Activated CD4-positive, alpha-beta T cell treated with anti-CD3 and anti-CD28 coated beads, Interleukin-2, amount 10 ng/mL, durations not matched to agents 7 days and 5 days (primary cell): ENCODE measurements at places on chromosomes 3 and 15. TPM values are rescaled to one million over a fixed set of nuclear protein-coding genes. Genes with fewer than 3 reads are reported as not detected.

- no peaks in the 10 kb centered on the region for H3K36me3 ChIP-seq
- H3K27me3 ChIP-seq, result no peaks in the 10 kb centered on the region
- DNase-seq, result no peak
- H3K4me1 ChIP-seq, result no peaks in the 10 kb centered on the region
- no peak overlapping the region for H3K4me3 ChIP-seq
- H3K27ac ChIP-seq, result no peak overlapping the region
Observed at GRCh38 chr3:191761906-191762305, 300.9 kb downstream of the PYDC2 start.

- no peak overlapping the region for H3K4me3 ChIP-seq
- no peak for DNase-seq
- no peak overlapping the region for H3K27ac ChIP-seq
- H3K27me3 ChIP-seq, result peaks cover 6% of the 10 kb centered on the region
Observed at GRCh38 chr15:75821786-75822345, 21.4 kb upstream of the UBE2Q2 start.

Gene SLC26A6
- total RNA-seq, result 45.7 TPM

Gene ADGRG7
- total RNA-seq, result not detected

- H3K4me1 ChIP-seq, result no peaks in the 10 kb centered on the region
- H3K27me3 ChIP-seq, result no peaks in the 10 kb centered on the region
- H3K4me3 ChIP-seq, result no peak overlapping the region
- no peaks in the 10 kb centered on the region for H3K36me3 ChIP-seq
- no peak overlapping the region for H3K27ac ChIP-seq
- no peak for DNase-seq
Observed at GRCh38 chr3:98691897-98692296, 71.2 kb upstream of the ST3GAL6 start.

Gene P3H2
- not detected for total RNA-seq

GRCh38 chr15:81006124-81006523, 5.4 kb downstream of the TLNRD1 start:
- no peaks in the 10 kb centered on the region for H3K27me3 ChIP-seq
- H3K36me3 ChIP-seq, result peaks cover 45% of the 10 kb centered on the region
- H3K27ac ChIP-seq, result no peak overlapping the region
- H3K4me1 ChIP-seq, result peaks cover 62% of the 10 kb centered on the region
- DNase-seq, result no peak
- no peak overlapping the region for H3K4me3 ChIP-seq

GRCh38 chr15:56892659-56893363, 25.6 kb upstream of the TCF12 start:
- H3K27me3 ChIP-seq, result no peaks in the 10 kb centered on the region
- no peak overlapping the region for H3K4me3 ChIP-seq
- peaks cover 12% of the 10 kb centered on the region for H3K4me1 ChIP-seq
- peaks cover 2% of the 10 kb centered on the region for H3K36me3 ChIP-seq

DNA sequence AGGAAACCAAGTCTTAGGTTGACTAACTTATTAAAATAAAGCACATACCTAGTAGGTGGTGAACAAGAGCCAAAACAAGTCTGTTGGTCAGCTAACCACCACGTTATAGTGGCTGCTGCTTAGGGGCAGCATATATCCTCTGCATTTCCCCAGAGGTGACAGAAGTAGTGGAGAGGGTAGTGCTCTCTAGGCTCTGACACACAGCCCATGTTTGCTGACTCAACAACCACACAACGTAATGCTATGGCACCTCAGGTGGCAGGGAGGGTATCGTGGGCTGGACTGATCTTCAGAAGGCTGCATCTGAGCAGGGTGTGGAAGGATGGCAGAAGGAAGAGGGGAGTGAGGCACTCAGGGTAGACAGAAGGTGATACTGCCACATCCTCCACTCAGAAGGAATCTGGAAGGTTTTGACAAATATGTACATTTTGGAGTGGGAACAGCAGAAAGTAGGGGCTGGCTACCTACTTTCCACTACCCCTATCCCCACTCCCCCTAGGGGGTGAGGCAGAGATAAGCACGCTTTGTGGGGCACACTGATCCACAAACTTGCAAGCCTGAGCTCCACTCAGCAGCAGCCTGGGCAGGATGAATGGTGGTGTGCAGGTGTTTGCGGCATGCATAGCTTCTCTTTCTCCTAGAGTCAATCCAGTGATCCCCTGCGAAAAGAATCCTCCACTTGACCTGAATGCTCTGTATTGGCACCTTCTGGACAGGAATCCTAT, 178.1 kb downstream of the RORA start:
- no peaks in the 10 kb centered on the region for H3K4me1 ChIP-seq
- no peaks in the 10 kb centered on the region for H3K36me3 ChIP-seq

GRCh38 chr3:14423963-14424362, 21.6 kb downstream of the SLC6A6 start:
- H3K4me1 ChIP-seq, result peaks cover 69% of the 10 kb centered on the region
- no peak overlapping the region for H3K4me3 ChIP-seq
- peaks cover 9% of the 10 kb centered on the region for H3K36me3 ChIP-seq
- DNase-seq, result no peak
- H3K27me3 ChIP-seq, result no peaks in the 10 kb centered on the region
- peak overlapping the region; percentile 87 for H3K27ac ChIP-seq

Gene NEK10
- 0.79 TPM for total RNA-seq

GRCh38 chr3:87088993-87089841, 98.3 kb upstream of the VGLL3 start:
- H3K36me3 ChIP-seq, result no peaks in the 10 kb centered on the region
- peak; percentile 13 for DNase-seq
- H3K27me3 ChIP-seq, result peaks cover 5% of the 10 kb centered on the region
- peak overlapping the region; percentile 70 for H3K4me3 ChIP-seq
- H3K4me1 ChIP-seq, result peaks cover 15% of the 10 kb centered on the region
- peak overlapping the region; percentile 36 for H3K27ac ChIP-seq

- no peaks in the 10 kb centered on the region for H3K36me3 ChIP-seq
- H3K4me1 ChIP-seq, result peaks cover 29% of the 10 kb centered on the region
- no peak overlapping the region for H3K27ac ChIP-seq
- no peaks in the 10 kb centered on the region for H3K27me3 ChIP-seq
- H3K4me3 ChIP-seq, result no peak overlapping the region
Observed at GRCh38 chr15:98700519-98700918, 52.2 kb downstream of the IGF1R start.

Gene PYDC2
- total RNA-seq, result not detected

GRCh38 chr15:65824941-65825544, 33.0 kb upstream of the DENND4A start:
- peaks cover 57% of the 10 kb centered on the region for H3K4me1 ChIP-seq
- H3K4me3 ChIP-seq, result no peak overlapping the region
- no peak overlapping the region for H3K27ac ChIP-seq
- H3K27me3 ChIP-seq, result no peaks in the 10 kb centered on the region

Gene ROBO1
- total RNA-seq, result 0.55 TPM

DNA sequence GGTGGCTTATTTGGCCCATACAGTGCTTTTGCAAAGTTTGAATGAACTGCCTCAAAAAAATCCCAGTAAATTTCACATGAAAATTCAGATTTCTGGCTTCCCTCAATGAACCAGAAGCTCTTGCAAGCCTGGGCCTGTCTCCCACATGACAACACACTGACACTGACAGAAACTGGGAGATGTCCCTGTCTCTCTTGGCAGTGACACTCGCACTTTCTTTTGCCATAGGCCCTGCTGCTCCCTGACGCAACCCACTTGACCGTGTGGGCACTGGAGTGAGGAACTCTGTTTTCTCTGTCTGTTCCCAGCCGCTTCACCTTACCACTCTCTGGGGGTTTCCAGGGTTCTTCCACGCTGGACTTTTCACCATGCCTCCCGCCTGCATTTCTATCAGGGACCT, 524.5 kb downstream of the SHQ1 start:
- no peak for DNase-seq
- H3K4me1 ChIP-seq, result no peaks in the 10 kb centered on the region
- H3K36me3 ChIP-seq, result no peaks in the 10 kb centered on the region
- H3K4me3 ChIP-seq, result no peak overlapping the region
- peaks cover 2% of the 10 kb centered on the region for H3K27me3 ChIP-seq
- H3K27ac ChIP-seq, result no peak overlapping the region

DNA sequence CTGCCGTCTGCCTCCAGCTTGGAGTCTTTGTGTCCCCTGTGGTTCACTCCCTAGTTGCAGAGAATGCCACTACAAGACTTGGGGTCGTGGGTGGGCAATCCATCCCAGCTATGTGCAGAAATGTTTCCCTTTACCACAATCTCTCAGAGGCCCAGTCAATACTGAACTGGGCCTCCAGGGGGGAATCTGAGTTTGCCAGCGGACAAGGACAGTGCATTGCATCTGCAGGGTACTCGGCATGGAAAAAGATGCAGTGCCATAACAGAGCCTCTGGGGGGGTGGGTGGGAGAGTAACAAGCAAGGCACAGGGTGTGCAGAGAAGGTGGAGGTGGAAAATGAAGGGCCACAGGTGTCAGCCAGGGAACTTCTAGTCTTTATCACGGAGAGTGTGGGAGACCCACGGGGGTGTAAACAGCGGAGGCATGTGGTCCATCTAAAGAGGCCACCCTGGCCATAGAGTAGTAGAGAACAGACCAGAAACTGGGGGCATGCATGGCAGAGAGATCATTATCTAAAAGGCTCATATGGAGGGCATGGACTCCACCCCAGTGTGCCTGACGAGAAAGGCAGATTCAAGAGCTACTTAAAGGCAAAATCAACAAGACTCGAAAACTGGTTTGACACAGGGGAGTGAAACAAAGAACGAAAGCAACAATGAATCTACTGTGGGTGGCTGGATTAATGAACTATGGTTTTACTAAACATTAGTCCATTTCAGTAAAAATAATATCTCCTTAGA, 182.4 kb downstream of the ANXA2 start:
- H3K36me3 ChIP-seq, result no peaks in the 10 kb centered on the region
- H3K27me3 ChIP-seq, result peaks cover 21% of the 10 kb centered on the region
- no peaks in the 10 kb centered on the region for H3K4me1 ChIP-seq
- H3K27ac ChIP-seq, result no peak overlapping the region

GRCh38 chr3:4755566-4755965, 223.7 kb upstream of the BHLHE40 start:
- H3K4me1 ChIP-seq, result peaks cover 66% of the 10 kb centered on the region
- no peak overlapping the region for H3K4me3 ChIP-seq
- H3K36me3 ChIP-seq, result peaks cover 70% of the 10 kb centered on the region

Gene DGKG
- 0.04 TPM for total RNA-seq

DNA sequence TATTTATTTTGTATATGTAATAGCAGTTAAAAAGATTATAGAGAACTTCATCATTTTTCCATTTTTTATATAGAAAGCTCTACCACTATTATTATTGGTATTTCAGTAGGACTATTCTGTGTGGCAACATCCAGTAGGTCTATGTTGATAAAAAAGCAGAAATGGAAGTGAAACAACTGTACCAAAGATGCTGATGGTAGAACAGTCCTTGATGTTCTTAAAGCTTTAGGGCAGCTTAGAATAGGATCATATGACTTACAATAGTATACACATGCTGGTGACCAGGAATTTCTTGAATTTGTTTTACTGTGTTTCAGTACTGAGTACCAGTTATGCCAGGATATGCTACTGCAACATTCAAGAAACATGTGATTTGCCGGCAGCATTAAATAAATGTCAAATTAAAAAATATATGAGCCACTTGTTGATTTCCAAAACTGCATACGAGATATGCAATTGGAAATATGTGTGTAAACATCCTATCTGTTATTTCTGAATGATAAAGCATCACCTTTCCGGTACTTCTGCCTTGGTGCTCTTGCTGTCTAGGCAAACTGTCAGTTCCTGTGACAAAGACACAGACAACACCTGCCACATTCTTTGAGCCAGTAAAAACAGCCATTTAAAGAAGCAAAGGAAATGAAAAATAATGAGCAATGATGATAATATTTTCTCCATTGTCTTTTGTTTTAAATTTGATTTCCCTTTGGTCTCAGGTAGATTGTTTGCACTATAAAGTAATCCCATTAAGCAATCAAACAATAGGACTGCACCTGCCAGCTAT, 649.2 kb downstream of the ZPLD1 start:
- DNase-seq, result no peak
- H3K4me1 ChIP-seq, result no peaks in the 10 kb centered on the region
- no peaks in the 10 kb centered on the region for H3K36me3 ChIP-seq
- no peak overlapping the region for H3K27ac ChIP-seq

DNA sequence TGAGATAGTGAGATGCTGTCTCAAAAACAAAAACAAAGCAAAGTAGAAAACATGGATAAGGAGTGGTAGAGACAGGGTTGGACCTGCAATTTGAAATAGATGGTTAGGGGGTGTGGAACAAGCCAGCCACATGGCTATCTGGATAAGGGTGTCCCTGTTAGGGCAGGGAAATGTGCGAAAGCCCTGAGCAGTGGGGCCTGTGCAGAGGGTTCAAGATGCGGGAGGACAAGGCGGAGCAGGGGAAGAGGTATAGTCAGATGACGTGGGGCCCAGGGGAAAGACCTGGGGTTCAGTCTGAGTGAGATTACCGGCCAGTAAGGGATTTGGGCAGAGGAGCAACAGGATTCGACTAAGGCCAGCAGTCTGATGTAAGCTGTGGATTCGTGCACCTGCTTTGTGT, 18.4 kb upstream of the NR2E3 start:
- H3K27me3 ChIP-seq, result peaks cover 5% of the 10 kb centered on the region
- no peak for DNase-seq
- no peak overlapping the region for H3K27ac ChIP-seq
- H3K36me3 ChIP-seq, result no peaks in the 10 kb centered on the region
- H3K4me3 ChIP-seq, result no peak overlapping the region

Gene MESP2
- total RNA-seq, result not detected

DNA sequence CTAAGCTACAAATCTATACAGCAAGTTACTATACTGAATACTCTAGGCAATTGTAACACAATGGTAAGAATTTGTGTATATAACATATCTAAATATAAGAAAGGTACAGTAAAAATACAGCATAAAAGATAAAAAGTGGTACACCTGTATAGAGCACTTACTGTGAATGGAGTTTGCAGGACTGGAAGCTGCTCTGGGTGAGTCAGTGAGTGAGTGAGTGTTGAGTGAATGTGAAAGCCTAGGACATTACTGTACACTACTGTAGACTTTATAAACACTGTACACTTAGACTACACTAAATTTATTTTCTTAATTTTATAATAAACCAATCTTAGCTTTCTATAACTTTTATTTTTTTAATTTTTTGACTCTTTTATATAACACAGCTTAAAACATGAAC, 123.1 kb downstream of the ZMAT3 start:
- DNase-seq, result no peak
- no peak overlapping the region for H3K4me3 ChIP-seq
- no peaks in the 10 kb centered on the region for H3K27me3 ChIP-seq
- H3K4me1 ChIP-seq, result no peaks in the 10 kb centered on the region
- no peak overlapping the region for H3K27ac ChIP-seq

GRCh38 chr3:115350606-115351005, 203.5 kb upstream of the ZBTB20 start:
- no peak overlapping the region for H3K4me3 ChIP-seq
- no peaks in the 10 kb centered on the region for H3K36me3 ChIP-seq
- no peak for DNase-seq

Gene MESP1
- 1.6 TPM for total RNA-seq

DNA sequence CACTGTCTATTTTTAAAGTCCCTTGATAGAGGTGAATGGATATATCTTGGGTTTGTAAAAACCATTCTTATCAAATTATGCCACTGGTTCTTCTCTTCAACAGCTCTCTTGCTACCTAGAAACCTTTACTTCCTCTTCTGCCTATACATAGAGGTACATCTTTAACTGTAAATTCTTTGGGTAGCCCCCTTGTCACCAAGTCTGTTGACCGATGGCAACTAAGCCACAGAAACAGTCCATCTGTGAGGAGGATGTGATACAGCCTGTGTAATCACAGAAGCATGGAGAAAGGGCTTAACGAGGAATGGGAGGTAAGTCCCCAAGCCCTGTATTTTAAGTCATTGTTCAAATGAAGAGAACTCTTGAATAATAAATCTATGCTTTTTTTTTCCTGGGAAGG, 246.5 kb upstream of the MDFIC2 start:
- H3K27ac ChIP-seq, result no peak overlapping the region
- no peak overlapping the region for H3K4me3 ChIP-seq
- DNase-seq, result no peak
- H3K4me1 ChIP-seq, result no peaks in the 10 kb centered on the region
